ENCODE measurements at places on chromosomes 3 and 15.

GRCh38 chr15:85580879-85581278 is 200.5 kb downstream of the AKAP13 start:
- DNase-seq, result peak; percentile 46

GRCh38 chr3:57681691-57682090 is 11.2 kb downstream of the DENND6A start:
- DNase-seq, result no peak

DNA sequence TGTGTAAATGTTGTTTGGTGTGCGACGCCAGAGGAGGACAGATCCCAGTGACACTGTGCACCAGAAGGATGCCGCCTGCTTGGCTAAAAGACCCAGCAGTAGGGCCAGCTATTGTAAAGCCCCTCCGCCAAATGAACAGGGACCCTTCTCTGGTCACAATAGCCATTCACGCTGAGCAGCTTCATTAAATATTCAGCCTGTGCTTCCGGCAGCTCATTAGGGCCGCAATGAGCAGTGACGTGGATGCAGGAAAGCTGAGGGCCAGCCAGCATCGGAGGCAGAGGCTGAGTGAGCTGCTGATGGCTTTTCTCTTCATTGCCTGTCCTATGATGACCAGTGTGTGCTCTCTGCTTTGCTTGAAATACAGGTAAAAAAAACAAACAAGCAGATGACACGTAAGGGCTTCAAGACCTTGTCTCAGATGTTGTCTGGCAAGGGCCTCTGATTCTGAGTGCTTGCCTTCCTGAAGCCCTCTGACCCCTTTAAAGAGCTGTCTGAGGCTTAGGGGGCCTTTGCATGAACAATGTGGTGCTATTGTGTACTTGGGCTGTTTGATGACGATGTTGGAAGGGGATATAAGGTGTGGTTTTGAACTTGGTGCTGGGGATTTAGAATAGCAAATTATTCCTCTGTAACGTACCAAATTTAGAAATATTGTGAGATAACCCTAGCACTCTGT is 130.4 kb downstream of the FEZF2 start:
- DNase-seq, result no peak

DNA sequence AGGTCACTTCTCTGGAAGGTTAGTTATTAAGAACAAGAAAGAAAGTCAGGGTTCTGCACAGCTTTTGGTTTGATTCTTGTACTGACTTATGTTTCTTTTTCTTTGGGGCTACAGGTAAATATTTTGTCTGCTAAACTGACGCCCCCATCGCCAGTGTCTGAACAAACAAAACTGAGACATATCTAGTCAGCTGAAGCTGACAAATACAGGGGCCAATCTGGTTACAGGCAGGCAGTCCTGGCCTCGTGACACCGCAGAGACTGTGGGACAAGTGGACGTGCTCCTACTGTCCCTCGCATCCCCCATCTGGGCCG is 4.6 kb upstream of the RPL14 start:
- DNase-seq, result no peak

GRCh38 chr3:171189394-171190080 is 163.0 kb upstream of the SLC2A2 start:
- no peak for DNase-seq

- no peak for DNase-seq
These were observed 36.8 kb downstream of the CCR3 start for GRCh38 chr3:46278816-46279672.

DNA sequence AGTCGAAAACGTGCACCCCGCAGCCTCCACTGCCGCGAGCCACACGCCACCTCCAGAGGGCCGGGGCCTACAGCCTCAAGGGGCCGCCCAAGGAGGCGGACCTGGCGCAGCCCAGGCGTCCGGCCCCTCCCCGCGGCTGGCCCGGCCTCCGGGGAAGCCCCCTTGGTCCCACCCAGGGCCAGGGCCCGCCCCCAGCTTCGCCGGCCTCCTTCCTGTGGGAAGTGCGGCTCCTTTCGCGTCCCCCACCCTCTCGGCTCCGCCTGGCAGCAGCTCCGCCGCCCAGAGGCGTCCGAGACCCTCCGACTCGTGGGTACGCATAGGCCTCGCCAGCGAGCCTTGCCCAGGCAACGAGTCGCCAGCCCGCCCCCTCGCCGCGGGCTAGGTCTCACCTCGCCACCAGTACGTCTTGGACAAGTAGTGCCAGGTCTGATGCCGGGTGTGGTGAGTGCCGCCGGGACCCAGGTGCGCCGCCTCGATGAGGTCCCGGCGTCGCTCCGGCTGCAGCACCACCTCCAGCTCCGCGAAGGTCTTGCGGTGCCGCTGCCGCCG is 642 bp downstream of the ZBTB11 start:
- DNase-seq, result peak; percentile 97

DNA sequence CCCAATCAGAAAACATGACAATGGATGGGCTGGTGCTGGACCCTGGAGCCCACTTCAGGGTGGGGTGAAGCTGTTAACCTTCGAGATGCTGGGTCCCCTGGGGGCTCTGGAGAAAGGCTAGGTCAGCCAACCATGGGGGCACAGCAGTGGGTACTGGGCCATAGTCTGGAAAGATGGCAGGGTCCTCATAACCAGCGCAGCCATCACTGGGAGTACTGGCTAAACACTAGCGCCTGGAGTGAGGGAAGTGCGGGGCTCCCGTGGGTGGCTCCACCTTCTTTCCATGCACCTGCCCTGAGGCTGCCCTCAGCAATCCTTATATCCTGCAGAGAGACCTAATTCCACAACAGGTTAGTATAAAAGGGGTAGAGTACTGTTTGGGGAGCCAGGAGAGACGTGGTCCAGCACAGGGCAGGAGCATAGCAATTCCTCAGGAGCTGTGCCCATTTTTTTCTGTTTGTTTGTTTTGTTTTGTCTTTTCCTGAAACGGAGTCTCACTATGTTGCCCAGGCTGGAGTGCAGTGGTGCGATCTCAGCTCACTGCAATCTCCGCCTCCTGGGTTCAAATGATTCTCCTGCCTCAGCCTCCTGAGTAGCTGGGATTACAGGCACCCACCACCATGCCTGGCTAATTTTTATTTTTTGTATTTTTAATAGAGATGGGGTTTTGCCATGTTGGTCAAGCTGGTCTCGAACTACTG is 122.6 kb upstream of the MEF2A start:
- no peak for DNase-seq

- DNase-seq, result no peak
These were observed 193.2 kb upstream of the ZNF385D start for GRCh38 chr3:21944251-21944650.

- DNase-seq, result no peak
These were observed 197.7 kb downstream of the LSAMP start for GRCh38 chr3:116247605-116248004.

- no peak for DNase-seq
These were observed 39.6 kb downstream of the DPH6 start for GRCh38 chr15:35506272-35506870.

DNA sequence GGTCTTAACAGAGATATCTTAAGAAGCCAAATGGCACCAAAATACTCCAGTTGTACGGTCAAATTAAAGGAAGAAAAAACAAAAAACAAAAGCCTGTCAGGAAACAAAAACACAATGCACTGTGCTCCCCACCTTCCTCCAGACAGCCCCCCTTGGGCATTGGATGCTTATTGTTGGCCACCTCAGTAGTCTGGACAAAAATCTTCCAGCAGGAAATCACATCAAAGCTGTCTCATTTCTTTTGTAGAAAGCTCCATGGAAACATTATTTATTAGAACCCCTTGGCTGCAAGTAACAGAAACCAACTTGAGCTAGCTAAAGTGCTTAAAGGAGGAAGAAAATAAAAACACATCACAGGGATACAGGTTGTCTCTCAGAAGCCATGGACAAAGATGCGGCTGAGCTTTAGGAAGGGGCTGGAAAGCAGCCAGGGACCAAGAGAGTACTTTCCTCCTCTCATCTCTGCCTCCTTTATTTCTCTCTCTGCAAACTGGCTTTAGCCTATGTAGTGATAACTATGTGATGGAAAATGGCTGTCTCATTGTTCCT is 651.5 kb upstream of the ADAMTS9 start:
- no peak for DNase-seq

- DNase-seq, result peak; percentile 59
These were observed 251.0 kb upstream of the TLE3 start for GRCh38 chr15:70348581-70349344.

- DNase-seq, result no peak
These were observed 14.8 kb downstream of the HOMER2 start for GRCh38 chr15:82937712-82938058.

DNA sequence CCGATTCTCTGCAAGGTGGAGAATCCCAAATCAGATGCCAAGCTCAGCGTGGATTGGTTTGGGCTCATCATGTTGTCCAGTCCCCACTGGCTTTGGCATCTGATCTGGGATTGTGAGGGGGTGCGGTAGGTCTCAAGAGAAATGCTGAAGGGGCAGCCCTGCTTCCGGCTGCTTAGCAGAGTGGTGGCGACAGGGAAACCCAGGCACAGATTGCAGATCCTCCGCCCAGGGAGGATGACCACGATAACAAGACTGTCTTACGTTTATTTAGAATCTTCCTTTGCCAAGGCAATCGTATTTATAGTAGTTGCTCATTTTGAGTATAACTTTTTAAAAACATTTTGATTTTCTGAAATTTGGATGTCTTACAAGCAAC is 61.1 kb downstream of the SLC12A8 start:
- DNase-seq, result no peak

GRCh38 chr3:6805236-6805635 is 55.7 kb upstream of the GRM7 start:
- no peak for DNase-seq

DNA sequence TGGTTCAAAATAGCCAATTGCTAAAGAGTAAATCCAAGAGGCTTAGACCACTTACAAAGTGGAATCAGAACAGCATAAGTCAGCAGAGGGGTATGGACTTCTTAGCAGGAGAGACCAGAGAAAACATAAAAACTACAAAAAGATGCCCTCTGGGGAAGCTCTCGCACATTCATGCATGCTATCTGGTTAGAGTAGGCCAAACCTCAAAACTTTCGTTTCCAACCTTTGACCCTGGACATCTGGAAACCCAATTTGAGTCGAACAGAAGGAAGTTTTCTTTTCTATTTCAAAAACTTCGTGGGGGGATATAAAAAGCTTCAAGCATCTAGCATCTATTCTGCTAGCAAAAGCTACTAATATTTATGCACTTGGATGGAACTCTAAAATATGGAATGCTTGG is 523.9 kb upstream of the AGTR1 start:
- DNase-seq, result no peak

DNA sequence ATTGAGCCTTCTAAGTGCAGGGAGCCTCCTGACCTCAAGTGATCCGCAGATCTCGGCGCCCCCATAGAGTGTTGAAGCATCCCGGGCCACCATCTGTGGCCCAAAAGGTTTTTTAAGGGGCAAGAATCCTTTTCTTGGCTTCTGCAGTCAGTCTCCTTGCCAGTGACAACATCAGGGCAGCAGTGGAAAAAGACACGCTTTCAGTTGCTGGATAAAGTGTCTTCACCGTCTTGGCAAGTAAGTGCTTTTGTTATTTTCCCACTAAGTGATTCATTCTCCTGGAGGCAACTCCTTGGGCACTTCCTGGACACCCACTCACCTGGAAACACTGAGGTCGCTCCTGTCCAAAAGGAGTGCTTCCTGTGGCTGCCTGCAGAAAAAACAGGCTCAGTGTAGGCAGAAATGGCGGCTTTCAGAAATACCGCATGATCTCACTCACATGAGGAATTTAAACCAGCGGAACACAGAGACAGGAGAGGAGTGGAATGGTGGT is 71.7 kb upstream of the ABHD2 start:
- DNase-seq, result no peak

- DNase-seq, result no peak
These were observed 5.3 kb upstream of the HDAC11 start for GRCh38 chr3:13474776-13475303.

DNA sequence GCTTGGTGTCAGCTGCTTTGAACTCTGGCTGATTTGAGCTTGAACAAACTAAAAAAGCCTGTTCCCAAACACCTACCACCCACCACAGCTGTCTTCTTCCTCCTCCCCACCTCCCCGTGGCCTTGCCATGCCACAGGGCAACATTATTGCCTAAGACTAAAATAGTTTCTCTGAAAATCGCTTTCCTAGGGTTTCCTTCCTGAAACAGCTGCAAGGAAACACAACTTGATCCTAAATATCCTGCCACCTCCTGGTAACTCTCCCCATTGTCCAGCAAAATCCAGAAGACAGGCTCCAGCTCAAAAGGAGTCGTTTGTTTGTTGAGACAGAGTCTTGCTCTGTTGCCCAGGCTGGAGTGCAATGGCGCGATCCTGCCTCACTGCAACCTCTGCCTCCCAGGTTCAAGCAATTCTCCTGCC is 193.9 kb upstream of the TPM1 start:
- no peak for DNase-seq

DNA sequence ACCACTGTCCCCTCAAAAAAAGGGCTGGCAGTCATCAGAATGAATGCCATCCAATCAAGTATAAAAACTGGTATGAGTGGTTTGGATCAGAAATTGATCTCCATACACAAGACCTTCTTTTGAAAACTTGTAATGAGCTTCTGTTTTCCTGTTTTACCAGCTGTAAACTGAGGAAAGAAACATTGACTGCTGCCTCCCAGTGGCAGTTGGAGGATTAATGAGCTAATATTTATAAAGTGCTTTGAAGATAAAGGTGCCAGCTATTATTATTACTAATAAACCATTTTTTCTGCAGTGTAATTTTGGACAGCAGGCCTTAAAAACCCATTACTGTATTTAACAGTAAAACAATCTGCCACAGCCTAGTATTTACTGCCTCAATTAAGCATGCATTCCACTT is 11.4 kb downstream of the CHL1 start:
- no peak for DNase-seq

DNA sequence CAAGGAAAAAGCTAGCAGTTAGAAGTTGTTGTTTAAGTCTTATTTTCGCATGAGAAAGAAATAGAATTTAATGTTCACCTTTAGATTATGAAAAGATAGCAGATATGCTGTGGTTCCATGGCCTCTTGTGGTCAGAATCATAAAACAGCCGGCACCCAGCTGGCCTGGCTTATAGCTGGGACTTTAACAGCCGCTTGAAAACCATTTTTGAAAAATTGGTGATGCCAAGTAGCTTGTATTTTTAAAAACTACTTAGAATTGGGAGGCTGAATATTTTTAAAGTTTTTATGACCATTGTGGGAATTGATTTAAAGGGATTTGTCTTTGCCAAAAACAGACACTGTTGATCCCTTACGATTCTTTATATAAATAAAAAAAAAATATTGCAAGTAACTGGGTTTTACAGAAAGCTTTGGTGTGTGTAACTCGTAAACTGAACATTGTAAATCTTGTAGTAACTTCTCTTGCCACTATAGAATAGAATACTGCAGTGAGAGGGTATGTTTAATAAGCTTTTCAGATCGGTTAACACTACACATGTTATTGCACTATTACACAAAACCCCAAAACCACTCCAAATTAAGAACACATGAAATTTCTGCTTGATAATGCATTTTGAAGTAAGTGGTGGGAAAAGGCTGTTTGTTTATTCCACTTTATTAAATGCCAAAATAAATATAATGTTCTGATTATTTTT is 6.6 kb downstream of the ARRDC4 start:
- DNase-seq, result peak; percentile 26

- no peak for DNase-seq
These were observed 119.3 kb upstream of the SLC7A14 start for GRCh38 chr3:170705131-170705530.

DNA sequence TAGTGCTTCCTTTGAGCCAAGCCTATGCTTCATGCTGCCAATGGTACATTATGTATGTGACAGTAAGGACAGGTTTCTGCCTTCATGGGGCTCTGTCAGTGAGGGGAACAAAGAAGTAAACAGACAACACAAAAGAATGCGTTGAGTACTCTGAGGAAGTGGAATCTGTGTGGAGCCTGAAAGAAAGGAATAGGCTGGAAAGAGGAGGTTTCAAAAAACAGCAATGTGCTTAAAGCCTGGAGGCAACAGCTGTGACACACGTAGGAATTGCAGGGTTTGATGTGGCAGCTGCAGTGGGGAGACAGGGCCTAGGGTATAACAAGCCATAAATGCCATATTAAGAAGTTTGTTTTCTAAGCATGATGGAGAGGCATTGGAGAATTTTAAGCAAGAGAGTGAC is 316.7 kb downstream of the CLSTN2 start:
- no peak for DNase-seq

Measured in hematopoietic multipotent progenitor cell treated with erythropoietin and hydrocortisone succinate and interleukin-3 and kit ligand, for 6 days (in vitro differentiated cells).